ENCODE measurements at places on chromosomes 11 and 22.
A peak's percentile ranks its signal among the peaks of the same experiment; 100 is the strongest.

- no peak for DNase-seq
Measured at GRCh38 chr11:44591557-44591956, 26.1 kb downstream of the CD82 start.

DNA sequence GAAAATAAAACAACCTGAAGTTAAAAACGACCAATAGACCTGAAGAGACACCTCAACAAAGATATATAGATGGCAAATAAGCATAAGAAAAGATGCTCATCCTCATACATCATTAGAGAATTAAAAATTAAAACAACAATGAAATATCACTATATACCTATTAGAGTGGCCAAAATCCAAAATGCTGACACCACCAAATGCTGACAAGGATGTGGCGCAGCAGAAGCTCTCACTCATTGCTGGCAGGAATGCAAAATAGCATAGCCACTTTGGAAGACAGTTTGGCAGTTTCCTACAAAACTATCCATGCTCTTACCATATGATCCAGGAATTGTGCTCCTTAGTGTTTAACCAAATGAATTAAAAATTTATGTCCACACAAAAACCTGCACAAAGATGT lies 55.0 kb upstream of the APOA1 start:
- no peak for DNase-seq

- no peak for DNase-seq
Measured at GRCh38 chr11:125020342-125020741, 42.8 kb upstream of the SLC37A2 start.

DNA sequence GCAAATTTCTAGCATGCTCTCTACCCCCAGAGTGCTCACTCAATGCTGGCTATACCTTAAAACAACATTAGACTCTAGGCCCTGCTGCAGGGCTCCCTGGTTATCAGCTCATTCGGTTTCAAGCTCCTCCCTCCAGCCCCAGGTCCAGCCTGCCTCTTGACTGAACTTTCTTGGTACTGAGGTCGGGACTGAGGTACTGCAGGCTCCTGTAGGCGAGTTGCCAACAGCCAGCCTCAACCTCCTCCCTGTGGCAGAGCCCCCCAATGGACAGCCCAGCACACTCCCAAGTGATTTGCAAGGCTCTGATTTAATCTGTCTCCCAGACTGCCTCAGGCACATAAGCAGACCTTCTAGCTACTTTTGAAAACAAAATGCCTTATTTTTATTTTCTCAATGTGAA lies 73.6 kb upstream of the EIF3M start:
- DNase-seq: no peak

- no peak for DNase-seq
Measured at GRCh38 chr11:102293873-102294601, 23.2 kb upstream of the BIRC3 start.

- DNase-seq: peak; percentile 44
Measured at GRCh38 chr22:20520093-20520511, 12.7 kb downstream of the MED15 start.

DNA sequence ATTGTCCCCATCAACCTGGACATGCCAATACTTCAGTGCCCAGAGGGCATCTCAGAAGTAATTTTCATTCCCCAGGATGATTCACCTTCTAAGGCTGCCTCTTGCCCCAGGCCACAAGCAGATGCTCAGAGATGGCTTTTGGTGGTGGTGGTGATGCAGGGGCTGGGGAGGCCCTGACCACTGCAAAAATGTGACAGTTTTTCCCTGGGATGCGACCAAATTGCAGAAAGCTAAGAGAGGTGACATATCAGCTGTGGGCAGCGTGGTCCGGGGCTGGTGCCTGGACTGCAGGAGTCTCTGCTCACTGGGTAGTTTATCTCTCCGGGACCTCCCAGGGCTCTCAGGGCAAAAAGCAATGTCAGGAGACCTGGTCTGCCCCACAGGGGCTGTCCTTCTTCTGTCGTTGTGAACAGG lies 39.7 kb upstream of the ACCSL start:
- no peak for DNase-seq

DNA sequence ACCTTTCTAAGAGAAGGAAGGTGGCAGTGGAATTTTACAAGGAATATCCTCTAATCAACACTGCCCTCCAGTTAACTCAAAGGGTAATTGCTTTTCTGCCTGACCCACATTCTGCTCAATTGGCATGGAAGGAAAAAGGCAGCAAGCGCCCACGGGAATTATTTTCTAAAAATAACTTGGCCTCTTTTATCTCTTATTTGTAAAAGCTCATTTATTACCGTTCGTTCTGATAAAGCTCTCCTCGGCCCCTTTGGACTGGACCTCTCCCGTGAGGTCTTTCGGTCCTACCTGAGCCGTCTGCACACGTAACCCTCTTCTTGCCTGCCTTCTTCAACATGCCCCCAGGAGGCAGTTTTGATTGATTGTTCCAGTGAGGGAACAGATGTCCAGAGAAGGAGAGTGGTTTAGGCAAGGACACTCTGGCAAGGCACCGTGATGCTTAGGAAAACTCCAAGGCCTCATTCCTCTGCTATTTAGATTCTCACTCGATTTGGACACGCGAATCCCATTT lies 53.2 kb upstream of the CRTAM start:
- DNase-seq: no peak

- DNase-seq: no peak
Measured at GRCh38 chr11:17550450-17551346, 3.6 kb downstream of the OTOG start.

- no peak for DNase-seq
Measured at GRCh38 chr22:36204632-36205015, 3.0 kb upstream of the APOL4 start.

Data from stimulated activated CD8-positive, alpha-beta memory T cell treated with anti-CD3 and anti-CD28 coated beads, Interleukin-4, amount 100 ng/mL, for 4 hours (primary cell).